ENCODE measurements at places on chromosomes 2 and 18. TPM values are rescaled to one million over a fixed set of nuclear protein-coding genes. Genes with fewer than 3 reads are reported as not detected.

GRCh38 chr2:44689516-44689915 is 252.0 kb upstream of the SIX3 start:
- no peak for DNase-seq

GRCh38 chr18:10562773-10563160 is 36.9 kb downstream of the NAPG start:
- peak; percentile 13 for DNase-seq

DNA sequence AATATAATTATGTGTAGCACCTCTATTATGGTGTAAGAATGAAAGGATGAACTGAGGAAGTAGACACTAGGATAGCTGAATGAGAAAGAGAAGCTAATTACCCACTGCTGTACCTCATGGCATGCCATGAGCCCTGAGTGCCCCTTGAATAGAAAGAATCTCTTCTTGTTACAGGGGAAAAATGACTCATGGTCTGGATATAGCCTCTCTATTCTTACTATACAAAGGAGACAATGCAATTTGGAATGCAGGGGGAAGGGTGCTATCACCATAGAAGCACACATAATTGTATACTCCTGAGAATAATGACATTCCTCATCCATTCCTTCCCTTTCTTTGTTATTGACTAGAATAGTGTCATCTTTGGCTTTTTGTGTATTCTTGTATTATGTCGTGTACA is 385.2 kb downstream of the CDH7 start:
- peak; percentile 59 for DNase-seq

KRTCAP3 gene
- 0.22 TPM for polyA plus RNA-seq

DNA sequence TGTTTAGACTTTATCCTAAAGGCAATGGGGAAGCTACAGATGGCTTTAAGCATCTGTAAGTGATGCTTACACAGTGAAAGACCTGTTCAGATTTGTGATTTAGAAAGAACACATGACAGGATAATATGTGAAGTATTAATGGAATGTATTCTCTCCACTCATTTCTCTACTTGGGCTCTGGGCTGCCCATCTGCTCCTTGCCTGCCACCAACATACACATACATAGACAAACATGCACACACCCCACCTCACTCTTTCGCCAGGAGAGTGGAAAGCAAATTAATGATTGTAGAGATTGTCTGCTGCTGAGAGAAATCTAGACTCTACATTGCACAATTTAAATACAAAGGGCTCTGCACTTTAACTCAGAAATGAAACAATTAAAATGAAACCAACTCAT is 61.0 kb upstream of the NFE2L2 start:
- no peak for DNase-seq

DNA sequence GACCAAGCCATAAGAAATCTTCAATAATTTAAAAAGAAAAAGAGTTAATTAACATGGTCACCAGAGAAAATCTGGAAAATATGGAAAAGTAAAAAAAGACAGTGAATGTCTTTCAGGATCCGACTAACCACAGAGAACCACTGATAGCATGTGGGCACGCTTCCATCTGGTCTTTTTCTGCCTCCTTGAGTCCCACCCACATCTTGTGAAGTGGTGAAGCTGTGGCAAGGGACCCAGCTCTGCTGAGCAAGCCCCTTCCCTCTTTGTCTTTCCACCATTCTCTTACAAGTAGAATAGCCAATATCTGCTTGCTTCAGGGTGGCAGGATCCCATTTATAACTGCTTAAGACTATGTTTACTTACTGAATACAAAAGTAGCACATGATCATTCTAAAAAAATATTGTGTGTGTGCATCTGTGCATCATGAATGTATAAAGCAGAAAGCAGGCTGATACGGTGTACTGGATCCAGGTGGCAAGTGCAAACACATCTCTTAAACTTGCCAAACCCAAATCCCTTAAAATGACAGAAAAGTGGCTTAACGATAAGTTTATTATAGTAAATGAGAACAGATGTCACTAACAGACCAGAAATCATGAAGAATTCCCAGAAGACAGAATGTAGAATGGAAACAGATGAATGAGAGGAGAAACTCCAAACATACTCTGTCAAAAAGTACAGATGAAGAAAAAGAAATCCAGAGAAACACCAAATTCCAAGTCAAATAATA is 52.3 kb downstream of the FOXI3 start:
- no peak for DNase-seq

GRCh38 chr18:76386071-76386470 is 109.0 kb downstream of the ZNF516 start:
- no peak for DNase-seq

CCDC68 gene
- 5.1 TPM for polyA plus RNA-seq

- no peak for DNase-seq
These were observed 30.4 kb upstream of the KLHL29 start for GRCh38 chr2:23354554-23354953.

Data from fibroblast of lung (primary cell).